ENCODE measurements at places on chromosomes 13 and 19.

DNA sequence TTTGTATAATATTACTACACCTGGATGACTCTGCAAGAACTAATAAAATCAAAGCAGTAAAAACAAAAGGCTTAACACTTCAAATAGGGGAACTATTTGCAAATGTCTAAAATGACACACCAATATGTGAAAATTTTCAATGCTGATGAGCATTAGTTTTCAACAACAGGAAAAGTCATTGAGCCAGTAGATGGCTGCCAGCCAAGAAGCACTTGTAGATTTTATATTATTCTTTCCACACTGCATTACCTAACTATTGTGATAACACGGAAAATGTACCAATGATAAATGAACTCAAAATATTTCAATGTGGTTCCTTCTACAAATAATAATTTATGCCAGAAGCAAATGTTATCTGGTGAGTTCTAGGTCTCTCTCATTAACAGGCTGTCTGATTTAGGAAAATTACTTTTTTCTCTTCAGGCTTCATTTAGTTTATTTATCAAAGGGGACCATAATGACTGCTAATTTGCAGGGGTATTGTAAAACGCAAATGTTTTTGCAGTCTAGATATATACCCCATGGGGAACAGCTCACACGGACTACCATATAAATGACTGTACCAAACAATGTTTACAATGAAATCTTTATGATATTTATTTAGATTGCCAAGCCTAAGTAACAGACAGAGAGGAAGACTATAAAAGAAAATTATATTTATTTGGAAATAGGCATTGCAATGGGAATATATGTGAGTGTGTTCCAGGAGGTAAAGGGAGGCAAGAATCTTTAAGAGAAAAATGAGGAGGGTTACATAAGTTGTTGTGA, 407.8 kb downstream of the LIG4 start:
- no peaks in the 10 kb centered on the region for H3K27me3 ChIP-seq
- H3K4me3 ChIP-seq: no peak overlapping the region
- H3K27ac ChIP-seq: no peak overlapping the region
- no peak for DNase-seq

DNA sequence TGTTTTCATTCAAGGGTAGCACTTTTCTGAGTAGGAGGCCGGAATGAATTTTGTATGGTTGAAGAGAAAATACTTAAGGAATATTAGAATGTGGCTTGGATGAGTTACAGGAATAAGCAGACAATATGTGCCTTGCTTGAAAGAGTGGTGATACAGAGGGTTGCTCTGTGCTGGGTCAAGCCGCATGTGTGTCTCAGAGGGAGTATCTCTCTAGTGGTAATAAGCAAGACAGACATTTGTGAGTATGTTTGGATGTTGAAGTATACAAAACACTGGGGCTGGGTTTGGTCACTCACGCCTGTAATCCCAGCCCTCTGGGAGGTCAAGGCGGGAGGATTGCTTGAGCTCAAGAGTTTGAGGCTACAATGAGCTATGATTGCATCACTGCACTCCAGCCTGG, 103.9 kb downstream of the LMO7 start:
- H3K4me1 ChIP-seq: no peaks in the 10 kb centered on the region
- no peak overlapping the region for H3K27ac ChIP-seq
- no peak overlapping the region for H3K4me3 ChIP-seq
- no peak for DNase-seq

DNA sequence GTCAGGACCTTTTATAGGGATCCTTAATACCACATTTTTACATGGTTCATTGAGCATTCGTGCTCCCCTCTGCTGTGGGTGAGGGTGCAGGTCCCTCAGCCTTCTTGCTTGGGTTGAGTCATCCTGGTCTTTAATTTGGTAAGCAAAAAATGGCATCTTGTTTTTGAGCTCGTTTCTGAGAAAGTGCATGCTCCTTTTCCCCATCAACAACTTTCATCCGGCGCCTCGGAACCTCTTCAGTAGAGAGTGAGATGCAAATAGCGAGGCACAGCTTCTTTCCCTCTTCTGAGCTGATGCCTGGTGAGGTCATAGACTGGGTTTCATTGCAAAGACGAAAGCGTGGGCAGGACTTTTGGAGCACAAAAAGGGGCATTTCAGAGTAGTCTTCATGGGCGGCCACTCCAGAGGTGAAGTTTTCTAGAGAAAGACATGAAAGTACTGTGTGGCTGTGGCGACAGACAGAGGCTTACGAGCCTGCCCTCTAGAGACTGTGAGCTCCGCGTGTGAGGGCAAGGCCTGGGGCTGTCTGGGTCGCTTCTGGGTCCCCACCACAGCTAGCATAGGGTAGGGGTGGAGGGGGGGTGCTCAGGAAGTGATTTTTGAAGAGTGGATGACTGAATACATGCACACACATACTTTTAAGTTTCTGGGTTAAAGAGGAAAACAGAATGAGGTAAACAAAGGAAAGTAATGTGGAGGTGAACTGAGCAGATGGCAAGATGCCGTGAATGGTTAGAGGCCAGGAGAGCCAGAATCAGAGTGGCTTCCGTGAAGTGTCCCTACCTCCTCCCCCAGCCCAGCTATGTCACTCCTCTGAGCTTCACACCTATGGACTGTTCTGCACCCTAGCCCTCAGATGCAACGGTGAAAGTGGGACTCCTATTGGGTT, 44.3 kb downstream of the BBC3 start:
- H3K27me3 ChIP-seq: no peaks in the 10 kb centered on the region
- H3K4me1 ChIP-seq: peaks cover 97% of the 10 kb centered on the region
- DNase-seq: peak; percentile 37

DNA sequence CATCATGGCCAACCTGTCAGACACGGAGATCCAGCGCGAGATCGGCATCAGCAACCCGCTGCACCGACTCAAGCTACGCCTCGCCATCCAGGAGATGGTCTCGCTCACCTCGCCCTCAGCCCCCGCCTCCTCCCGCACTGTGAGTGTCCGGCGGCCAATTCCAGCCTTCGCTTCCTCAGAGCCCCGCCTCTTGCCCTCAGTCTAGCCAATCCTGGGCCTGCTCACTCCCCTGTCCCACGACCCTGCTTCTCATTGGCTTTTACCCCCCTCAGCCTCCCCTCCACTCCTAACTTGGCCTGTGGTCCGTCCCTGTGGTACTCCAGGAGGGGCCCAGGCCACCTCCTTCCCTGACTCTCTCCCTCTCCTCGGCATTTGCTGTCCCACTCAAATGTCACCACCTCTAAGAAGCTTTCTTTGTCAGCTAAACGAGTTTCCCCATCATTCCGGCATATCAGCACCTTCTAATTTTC, 12.3 kb downstream of the HRC start:
- no peak overlapping the region for H3K27ac ChIP-seq
- no peaks in the 10 kb centered on the region for H3K36me3 ChIP-seq
- peak overlapping the region; percentile 41 for H3K4me3 ChIP-seq
- no peaks in the 10 kb centered on the region for H3K27me3 ChIP-seq
- no peak for DNase-seq
- no peaks in the 10 kb centered on the region for H3K4me1 ChIP-seq

DNA sequence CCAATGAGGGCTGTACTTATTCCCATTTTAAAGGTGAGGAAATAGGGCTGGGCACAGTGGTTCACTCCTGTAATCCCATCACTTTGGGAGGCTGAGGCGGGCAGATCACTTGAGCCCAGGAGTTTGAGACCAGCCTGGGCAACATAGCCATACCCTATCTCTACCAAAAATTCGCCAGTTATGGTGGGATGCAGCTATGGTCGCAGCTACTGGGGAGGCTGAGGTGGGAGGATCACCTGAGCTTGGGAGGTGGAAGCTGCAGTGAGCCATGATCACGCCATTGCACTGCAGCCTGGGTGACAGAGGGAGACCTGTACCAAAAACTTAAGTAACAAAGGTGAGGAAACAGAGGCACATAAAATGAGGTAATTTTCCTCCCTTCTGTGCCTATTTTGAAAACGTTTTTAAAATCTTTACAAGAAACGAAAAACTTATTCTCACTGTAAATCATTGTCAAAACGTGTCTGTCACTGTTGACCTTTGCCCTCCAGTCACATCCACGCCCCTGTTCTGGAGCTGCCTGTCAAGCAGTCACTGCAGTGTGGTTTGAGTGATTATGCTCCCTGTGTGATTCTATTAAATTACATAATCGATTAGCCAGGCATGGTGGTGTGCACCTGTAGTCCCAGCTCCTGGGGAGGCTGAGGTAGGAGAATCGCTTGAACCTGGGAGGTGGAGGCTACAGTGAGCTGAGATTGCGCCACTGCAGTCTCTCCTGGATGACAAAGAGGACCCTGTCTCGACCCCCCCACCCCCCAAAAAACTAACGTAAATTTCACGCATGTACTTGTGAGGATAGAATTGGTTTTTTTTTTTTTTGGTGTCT, 12.5 kb downstream of the NOP53 start:
- H3K27me3 ChIP-seq: no peaks in the 10 kb centered on the region
- no peak overlapping the region for H3K27ac ChIP-seq
- H3K4me1 ChIP-seq: no peaks in the 10 kb centered on the region
- H3K4me3 ChIP-seq: no peak overlapping the region

DNA sequence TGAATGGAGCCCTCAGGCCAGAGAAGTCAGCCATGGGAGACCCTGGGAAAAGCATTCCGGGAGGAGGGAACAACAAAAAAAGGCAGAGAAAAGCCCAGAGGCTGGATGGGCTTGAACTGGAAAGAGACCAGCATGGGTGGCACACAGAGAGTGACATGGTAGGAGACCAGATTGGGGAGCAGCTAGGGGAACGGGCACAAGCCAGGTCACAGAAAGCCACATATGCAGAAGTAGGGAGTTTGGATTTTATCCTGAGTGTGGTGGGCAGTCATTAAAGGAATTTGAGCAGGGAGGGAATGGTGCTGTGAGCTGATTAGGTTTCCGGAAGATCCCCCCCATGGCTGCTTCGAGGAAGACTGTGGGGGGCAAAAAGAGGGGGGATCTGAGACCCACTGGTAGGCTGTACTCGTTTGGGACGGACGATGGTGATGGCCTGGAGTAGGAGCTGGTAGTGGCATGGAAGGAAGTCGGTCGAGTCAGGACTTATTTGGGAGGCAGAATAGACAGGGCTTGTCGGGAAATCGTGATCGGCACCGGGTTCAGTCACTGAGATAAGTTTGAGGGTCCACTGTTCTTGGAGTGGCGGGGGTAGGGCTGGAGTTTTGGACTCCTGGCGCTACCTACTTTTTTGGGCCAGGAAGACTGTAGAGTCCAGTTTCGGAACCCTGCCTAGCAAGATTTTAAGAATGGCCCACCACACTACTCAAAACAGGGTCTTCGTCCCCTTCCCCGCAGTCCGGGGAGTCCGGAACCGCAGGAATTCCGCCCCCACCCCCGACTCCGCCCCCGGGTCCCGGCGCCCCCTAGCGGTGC, 949 bp downstream of the SERTAD1 start:
- H3K27ac ChIP-seq: peak overlapping the region; percentile 87
- H3K36me3 ChIP-seq: peaks cover 17% of the 10 kb centered on the region
- H3K27me3 ChIP-seq: no peaks in the 10 kb centered on the region
- DNase-seq: no peak

- H3K4me1 ChIP-seq: peaks cover 12% of the 10 kb centered on the region
- peak within 1 kb of the TSS; percentile 89 for H3K4me3 ChIP-seq
- H3K27ac ChIP-seq: peak within 1 kb of the TSS; percentile 90
- no peaks in the 10 kb centered on the region for H3K27me3 ChIP-seq
These were observed at the start of gene ZNF614 for GRCh38 chr19:52028027-52028779. Gene ZNF614 (minus strand): TSS chr19:52028379. CDS start chr19:52025745, 2,634 bp downstream.

DNA sequence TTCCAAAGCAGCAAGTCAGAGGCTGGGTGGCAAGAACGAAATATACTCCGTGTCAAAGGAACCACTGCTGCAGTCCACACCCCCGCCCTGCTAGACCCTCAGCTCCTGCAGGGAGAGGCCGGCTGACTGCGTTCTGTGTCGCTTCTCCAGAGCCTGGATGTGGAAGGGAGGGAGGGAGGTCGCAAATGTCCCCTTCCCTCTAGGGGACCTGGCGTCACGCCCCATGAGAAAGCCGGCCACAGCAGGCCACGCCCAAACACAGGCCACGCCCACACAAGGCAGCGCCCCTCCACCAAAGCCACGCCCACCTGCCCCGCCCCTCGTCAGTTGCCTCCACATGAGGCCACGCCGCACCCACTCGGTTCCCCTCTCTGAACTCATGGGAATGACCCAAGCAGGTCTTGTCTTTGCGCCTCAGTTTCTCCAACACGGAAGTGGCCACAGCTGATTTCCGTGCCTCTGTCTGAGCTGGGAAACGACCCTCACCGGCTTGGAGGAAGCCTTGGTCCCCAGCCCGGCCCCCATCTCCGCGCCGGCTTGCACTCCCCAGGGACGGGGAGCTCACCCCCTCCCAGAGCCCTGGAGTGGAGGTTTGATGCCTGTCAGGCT, 38.4 kb upstream of the TCF3 start:
- no peaks in the 10 kb centered on the region for H3K4me1 ChIP-seq
- H3K4me3 ChIP-seq: no peak overlapping the region
- no peaks in the 10 kb centered on the region for H3K36me3 ChIP-seq
- peak; percentile 49 for DNase-seq
- peaks cover 6% of the 10 kb centered on the region for H3K27me3 ChIP-seq

- no peaks in the 10 kb centered on the region for H3K36me3 ChIP-seq
- no peaks in the 10 kb centered on the region for H3K27me3 ChIP-seq
- DNase-seq: no peak
- no peaks in the 10 kb centered on the region for H3K4me1 ChIP-seq
- no peak overlapping the region for H3K27ac ChIP-seq
- H3K4me3 ChIP-seq: no peak overlapping the region
These were observed 329.8 kb upstream of the MIR17HG start for GRCh38 chr13:91017669-91018053.

GRCh38 chr13:51816604-51817249, 12.8 kb upstream of the DHRS12 start:
- H3K4me3 ChIP-seq: no peak overlapping the region
- H3K27ac ChIP-seq: peak overlapping the region; percentile 85
- H3K27me3 ChIP-seq: no peaks in the 10 kb centered on the region
- H3K4me1 ChIP-seq: peaks cover 87% of the 10 kb centered on the region

DNA sequence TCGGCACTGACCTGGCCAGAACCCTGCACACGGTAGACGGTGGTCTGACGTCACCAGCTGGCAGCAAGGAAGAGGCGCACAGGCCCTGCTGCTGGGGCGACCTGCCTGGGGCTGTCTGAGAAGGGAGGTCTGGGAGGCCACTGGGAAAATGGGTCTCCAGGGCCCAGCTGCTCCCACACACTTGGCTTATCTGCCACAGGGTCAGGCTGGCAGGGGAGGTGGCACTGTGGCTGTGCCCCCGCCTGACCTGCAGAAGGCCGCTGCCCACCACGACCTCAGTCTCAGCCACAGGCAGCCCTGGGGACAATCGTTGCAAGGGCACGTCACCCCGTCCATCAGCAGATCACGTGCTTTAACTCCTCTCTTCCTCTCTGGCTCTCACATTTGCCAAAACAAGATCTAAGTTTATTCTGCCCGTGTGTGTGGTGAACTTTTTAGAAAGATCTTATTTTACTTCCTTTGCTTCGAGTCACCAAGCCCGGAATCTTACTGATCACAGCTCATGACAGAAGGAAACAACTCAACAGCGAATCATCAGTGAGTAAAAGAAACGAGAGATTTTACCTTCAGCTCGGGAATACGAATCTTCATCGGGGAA, 45.2 kb upstream of the RANBP3 start:
- no peaks in the 10 kb centered on the region for H3K27me3 ChIP-seq
- no peak for DNase-seq
- H3K36me3 ChIP-seq: no peaks in the 10 kb centered on the region
